ENCODE measurements at places on chromosomes 7 and 10.
A peak's percentile ranks its signal among the peaks of the same experiment; 100 is the strongest.

DNA sequence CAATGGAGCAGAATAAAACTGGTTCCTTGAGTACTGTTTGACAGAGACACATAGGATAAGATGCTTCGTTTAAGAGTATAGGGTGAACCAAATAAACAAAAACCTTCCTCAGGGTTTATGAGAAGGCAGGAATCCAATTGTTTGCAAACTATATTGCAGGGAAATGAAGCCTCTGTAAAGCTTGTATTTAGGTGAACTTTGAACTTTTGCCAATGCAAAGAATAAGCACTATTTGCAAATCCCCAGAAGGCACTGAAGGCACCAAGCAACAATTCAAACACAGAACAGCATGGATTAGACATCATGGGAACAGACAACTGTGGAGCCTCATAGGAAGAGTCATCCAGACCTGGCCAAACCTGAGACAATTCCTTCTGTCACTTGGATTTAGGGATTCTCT, 47.1 kb upstream of the WASL start:
- no peak for DNase-seq

- DNase-seq = peak; percentile 81
Observed at GRCh38 chr10:122148876-122149560, 122.1 kb upstream of the BTBD16 start.

- DNase-seq = no peak
Observed at GRCh38 chr10:45464958-45465567, 91.0 kb downstream of the ALOX5 start.

GRCh38 chr10:94042001-94042833, 48.5 kb downstream of the PLCE1 start:
- DNase-seq = no peak

DNA sequence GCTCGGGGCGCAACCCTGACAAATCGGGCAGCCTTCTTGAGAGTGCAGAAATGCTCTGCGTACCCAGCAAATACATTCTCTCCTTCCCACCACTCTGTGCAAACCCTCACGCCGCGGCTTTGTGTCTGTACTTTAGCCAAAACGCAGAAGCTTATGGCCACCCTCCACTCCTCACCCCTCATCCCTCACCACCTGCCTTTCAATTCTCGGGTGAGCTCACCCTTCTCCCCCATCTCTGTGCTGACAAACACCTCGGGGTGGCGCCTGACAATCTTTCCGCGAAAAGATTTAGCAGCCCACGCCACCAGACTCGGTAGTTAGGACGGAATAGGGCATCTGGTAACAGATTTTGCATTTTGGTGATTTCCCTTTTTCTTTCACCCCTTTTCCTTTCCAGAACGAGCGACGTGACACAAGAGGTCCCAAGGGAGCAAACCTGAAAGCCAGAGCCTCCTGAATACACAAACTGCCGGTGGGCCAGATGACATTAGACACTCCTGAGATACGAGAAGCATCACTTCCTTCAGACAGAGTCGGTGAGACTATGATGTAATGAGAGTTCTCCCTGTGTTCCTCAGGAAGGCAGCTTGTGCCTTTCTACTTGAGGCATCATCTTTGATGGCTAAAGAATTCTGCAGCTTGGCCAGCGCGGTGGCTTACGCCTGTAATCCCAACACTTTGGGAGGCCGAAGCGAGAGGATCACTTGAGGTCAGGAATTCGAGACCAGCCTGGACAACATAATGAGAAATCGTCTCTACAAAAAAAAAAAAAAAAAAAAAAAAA, 671 bp upstream of the ATAD1 start:
- peak; percentile 68 for DNase-seq

- no peak for DNase-seq
Observed at GRCh38 chr10:72310241-72310633, 36.5 kb downstream of the DDIT4 start.

GRCh38 chr10:100522945-100523344, 3.3 kb upstream of the SEC31B start:
- no peak for DNase-seq

- no peak for DNase-seq
Observed at GRCh38 chr7:6536262-6537260, 14.7 kb downstream of the GRID2IP start.

DNA sequence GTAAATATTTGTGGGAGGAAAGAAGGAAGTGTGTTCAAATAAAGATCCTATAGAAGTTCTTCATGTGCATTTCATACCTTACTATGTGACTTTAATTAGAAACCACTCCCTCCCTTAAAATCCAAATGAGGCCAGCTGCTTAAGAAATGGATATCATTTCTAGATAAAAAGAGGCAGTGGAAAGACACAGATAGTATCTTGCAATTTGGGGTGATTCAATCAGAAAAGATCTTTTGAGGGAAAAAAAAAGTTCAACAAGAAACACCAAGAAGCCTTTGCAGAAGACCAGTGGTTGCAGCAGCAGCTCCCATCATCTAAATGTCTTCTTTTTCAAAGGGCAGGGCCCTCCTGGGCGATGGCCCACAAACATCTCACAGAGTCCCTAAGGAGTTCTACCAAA, 200.1 kb downstream of the LRRN3 start:
- DNase-seq = no peak

GRCh38 chr7:51593628-51594027, 277.0 kb upstream of the COBL start:
- no peak for DNase-seq

- no peak for DNase-seq
Observed at GRCh38 chr7:157792241-157793086, 455.7 kb downstream of the DNAJB6 start.

- DNase-seq = peak; percentile 1
Observed at GRCh38 chr10:78351809-78352208, 318.1 kb downstream of the RPS24 start.

GRCh38 chr7:47385536-47386125, 196.3 kb downstream of the TNS3 start:
- no peak for DNase-seq

DNA sequence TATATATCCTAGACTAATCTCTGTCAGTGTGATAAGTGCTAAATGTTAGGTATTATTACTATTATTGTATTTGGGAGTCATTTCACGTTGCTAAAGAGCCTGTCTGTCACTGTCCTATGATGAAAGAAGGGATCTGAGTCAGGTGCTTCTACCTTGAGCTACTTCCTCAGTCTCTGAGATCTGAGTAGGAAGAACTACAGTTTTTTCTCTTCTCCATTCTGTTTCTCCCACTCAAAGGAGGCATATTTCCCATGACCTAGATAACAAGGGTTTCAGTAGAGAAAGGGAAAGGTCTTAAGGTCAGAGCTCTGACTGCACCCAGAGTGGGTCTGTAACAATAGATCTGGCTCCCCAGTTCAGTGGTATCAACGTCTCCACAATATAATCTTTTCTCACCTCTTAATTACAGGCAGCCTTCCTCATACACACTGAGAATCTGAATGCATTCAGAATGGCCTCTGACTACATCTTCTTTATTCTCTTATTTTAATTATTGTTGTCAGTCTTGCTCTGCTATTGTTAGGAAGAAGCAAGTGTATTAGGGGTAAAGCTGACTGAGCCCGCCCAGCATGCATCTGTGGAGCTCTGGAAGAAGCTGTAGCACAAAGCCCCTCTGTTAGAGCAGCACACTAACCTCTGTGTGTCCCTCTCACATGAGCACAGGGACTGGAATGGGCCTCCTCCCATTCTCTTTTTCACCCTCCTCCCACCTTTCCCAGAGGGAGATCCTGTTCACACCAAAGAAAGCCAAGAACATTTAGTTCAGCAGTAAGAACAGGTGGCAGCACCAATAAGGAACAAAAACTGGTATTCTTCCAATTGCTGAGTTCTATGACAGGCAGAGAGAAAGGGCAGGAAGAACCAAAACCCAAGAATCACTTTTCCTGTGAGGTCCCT, 38.1 kb downstream of the USP54 start:
- no peak for DNase-seq

GRCh38 chr10:96208271-96208670, 63.1 kb downstream of the BLNK start:
- DNase-seq = no peak

DNA sequence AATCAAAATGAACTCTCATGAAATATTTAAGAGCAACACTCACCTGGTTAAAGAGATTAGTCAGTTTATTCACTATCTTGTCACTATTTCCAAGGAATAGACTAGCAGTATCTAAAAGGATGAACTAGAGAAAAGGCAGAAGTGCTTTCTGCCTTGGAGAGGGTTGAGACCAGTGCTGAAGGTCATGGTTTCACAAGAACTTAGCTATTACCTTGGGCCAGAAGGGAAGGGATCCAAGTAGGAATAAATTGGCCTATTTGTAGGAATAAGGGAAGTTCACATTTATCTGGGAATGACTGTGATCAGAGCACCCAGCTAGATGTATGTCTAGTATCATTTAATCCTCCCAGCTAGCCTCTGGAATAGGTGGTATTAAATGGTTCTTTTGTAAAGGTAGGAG, 347.2 kb downstream of the LRMDA start:
- DNase-seq = no peak

- DNase-seq = no peak
Observed at GRCh38 chr10:100004805-100005510, 4.8 kb downstream of the DNMBP start.

GRCh38 chr7:19971956-19972355, 198.5 kb upstream of the TMEM196 start:
- DNase-seq = no peak

- DNase-seq = no peak
Observed at GRCh38 chr7:77258014-77258413, 58.4 kb upstream of the FGL2 start.

DNA sequence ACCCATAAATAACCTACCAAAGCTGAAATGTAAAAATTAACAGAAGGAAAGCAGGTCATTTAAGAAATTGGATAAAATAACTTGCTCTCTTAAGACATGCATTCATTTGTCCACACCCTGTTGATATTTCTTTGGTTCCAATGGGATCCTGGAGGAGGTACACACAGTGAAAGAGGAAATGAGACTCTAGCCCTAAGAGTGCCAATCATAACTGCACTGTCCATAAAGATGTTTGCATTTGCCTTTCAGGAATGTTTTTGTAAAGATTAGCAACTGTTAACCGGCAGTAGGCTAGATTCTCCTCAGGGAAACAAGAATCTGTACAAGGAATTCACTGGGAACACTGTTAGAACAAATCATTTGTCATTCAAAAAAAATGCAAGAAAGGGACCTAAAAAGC, 61.0 kb downstream of the MEOX2 start:
- no peak for DNase-seq

GRCh38 chr10:125121003-125121402, 39.4 kb downstream of the CTBP2 start:
- DNase-seq = no peak
